Activated CD4-positive, CD25-positive, alpha-beta regulatory T cell (primary cell): ENCODE measurements at places on chromosomes 11 and 22.

DNA sequence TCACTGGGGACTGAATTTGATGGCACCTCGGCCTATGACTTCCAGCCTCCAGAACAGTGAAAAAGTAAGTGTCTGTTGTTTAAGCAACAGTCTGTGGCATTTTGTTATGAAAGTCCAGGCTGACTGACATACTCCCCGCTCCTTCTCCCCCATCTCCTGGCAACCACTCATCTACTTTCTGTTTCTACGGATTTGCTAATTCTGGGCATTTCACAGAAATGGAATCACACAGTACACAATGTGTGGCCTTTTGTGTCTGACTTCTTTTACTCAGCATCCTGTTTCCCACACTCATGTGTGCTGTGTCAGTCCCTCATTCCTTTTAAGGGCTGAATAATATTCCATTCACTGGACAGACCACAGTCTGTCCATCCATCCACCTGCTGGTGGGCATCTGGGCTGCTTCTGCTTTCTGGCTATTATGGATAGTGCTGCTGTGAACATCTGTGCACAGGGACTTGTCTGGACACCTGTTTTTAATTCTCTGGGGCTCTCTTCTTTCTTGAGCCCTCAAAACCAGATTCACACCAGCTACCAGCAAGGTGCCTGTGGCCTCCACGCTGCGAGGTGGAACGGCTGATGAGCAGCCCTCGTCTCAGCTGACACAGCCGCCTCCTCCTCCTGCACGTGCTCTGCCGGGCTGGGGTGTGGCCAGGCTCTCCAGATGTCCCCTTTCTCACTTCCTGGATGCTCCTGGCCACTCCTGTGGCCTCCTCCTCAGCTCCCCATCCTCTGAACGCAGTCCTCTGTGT lies 333.1 kb downstream of the CTTN start:
- DNase-seq = no peak

- DNase-seq = no peak
Measured at GRCh38 chr11:11558826-11559225, 63.0 kb downstream of the GALNT18 start.

DNA sequence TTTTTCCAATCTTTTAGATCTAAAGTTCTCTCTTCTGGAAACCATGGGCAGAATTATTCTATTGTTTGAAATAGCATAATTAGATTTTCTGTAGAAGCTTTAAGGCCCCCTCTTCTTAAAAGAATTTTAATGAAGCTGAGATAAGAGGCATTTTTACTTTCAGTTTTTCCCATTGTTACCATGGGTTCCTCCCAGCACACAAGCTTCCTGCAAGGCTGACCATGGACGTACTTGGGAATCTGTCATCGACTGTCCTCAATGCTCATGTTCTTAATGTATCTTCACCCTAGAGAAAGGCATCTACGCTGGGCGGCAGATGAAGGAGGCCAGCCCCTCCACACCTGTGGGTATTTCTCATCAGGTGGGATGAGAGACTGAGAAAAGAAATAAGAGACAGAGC lies 11.1 kb downstream of the OR52K2 start:
- DNase-seq = no peak

- DNase-seq = no peak
Measured at GRCh38 chr11:66981976-66982578, 7.0 kb downstream of the C11orf86 start.

- DNase-seq = no peak
Measured at GRCh38 chr11:10038521-10039302, 255.3 kb downstream of the SBF2 start.

DNA sequence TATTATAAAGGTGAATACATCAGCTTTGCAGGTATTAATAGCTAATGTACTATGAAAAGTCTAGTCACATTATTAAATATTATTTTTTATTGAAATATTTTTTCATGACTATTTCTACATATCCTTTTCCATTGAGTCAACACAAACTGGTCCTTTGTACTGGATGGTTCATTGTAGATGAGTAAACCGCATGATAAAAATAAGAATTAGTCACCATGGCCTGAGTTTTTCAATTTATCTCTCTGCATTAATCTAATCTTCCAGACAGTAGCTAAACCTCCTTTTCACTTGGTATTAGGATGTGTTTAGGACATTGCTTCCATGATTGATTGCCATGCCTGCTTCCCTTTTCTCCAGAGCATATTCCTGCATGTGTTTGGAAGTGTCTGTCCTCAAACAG lies 439.4 kb upstream of the ARHGAP42 start:
- DNase-seq = no peak

DNA sequence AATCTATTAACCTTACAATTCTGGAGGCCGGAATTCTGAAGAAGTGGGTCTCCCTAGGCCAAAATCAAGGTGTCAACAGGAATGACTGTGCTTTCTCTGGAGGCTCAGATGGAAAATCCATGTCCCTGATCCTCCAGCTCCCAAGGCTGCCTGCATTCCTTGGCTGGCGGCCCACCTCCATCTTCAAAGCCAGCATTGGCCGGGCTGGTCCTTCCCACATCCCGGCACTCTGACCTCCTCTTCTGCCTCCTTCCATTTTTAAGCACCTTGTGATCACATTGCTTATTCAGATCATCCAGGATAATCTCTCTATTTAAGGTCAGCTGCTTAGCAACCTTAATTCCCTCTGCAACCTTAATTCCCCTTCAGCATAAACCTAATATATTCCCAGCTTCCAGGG lies 22.7 kb upstream of the CTSD start:
- no peak for DNase-seq

DNA sequence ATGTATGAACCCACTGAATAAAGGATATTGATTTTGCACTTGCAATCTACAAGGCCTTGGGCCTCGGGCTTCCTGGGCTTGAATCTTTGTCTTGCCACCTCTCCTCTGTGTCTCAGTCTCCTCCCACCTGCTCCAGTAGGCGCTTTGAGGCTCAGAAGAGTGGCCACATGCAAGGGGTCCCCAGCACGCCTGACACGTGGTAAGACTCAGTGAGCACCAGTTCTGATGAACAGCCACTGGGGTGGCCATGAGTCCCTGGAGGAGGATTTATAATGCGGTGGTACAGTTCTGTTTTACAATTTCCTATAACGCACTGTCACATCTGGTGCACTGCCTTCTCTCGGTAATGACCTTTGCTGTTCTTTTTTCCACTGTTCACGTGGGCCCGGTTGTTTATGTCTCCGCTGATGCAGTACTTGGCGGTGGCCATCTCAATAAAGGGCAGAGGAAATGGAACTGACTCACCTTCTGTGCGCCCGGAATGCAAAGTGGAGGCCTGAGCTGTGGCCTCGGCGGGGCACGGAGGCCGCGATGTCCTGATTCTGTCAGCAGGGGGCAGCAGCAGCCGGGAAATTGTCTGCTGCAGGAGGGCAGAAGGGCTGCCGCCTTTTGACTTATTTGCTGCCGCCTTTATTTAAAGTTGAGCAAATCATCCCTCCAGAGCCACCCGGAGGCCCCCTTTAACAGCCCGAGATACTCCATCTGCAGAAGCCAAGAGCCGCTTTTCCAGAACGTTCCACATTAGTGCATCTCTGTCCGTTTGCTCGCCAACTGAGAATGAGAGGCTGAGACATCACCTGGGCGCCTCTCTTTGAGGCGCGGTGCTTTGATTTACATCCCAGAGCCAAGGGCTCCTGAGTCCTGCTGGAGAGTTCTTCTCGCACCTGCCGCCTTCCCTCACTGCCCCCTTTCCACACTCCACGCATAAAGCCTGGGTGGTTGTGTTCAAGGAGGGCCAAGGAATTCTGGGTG lies 6.0 kb upstream of the IFT27 start:
- DNase-seq = peak; percentile 87

- DNase-seq = no peak
Measured at GRCh38 chr11:19907008-19907579, 194.5 kb downstream of the NAV2 start.

DNA sequence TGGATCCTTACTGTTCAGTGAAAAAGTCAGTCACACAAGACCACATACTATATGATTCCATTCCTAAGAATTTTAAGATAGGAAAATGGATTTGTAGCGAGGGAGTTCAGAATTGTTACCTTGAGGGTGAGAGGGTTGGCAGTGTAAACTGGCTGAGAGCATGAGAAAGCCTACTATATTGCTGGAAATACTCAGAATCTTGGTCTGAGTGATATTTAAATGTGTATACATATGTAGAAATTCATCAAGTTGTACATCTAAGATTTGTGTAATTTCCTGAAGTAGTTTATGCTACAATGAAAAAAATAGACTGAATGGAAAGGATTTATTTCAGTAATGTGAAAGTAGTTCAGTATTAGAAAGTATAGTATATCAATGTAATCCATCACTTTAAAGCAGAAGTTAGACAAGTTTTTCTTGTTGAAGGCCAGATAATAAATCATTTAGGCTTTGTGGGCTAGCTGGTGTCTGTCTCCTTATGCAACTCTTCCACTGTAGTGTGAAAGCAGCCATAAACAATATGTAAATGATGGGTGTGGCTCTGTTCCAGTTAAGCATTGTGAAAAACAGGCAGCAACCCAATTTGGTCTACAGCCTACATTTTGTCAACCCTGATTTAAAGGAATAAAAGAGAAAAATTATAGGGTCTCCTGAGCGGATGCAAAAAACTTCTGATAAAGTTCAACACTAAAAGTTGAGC lies 127.2 kb upstream of the THY1 start:
- no peak for DNase-seq

GRCh38 chr22:49936018-49936972 lies 17.9 kb downstream of the CRELD2 start:
- peak; percentile 89 for DNase-seq

- no peak for DNase-seq
Measured at GRCh38 chr11:116953530-116954285, 116.3 kb upstream of the APOA1 start.

GRCh38 chr11:128678024-128678423 lies 15.8 kb upstream of the FLI1 start:
- DNase-seq = no peak

GRCh38 chr22:29014773-29015172 lies 46.9 kb downstream of the C22orf31 start:
- no peak for DNase-seq

DNA sequence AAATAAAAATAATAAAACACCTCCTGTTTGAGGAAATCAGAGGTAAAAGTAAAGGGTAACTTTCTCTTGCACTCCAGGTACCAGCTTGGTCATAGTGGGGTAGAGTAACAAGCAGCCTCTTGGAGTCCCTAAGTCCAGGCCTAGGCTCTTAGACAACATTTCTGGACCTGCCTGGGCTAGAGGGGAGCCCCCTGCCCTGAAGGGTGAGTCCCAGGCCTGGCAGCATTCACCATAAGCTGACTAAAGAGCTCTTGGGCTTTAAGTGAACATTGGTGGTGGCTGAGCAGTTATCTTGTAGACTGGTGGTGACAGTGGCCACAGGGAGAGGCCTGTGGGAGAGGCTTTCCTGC lies 18.6 kb upstream of the OR56A3 start:
- no peak for DNase-seq

GRCh38 chr11:83694191-83694910 lies 408.2 kb upstream of the CCDC90B start:
- DNase-seq = no peak

DNA sequence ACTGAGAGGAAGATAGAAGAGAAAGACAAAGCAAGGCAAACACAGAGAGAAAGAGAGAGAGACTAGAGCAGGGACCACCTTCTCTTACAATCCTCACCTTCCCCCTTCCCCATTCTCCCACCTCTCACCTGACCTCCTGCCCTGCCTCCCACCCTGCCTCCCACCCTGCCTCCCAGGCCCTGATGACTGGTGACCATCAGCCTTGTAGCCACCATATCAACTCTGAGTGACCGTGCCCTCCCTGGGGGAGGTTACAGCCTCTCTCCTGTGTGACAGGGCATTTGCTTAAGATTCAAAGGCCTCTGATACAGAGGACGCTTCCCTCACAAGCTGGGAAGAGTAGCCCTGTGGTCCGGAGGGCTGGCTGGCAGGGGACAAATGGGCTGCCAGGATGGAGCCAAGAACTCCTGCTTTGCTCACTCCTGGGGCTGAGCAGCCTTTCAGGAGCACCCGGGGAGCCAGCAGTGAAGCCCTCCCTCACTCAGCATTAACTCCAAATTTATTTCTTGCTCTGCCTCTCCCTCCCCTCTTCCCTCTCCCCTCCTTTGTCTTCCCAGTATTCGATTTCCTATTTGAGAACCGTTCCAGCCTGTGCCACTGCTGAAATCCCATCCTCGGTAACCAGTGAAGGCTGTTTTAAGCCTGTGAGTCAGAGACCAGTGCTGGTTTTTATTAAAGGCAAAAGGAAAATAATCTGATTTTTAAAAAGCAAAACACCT lies 125.2 kb upstream of the SYT13 start:
- DNase-seq = no peak

- no peak for DNase-seq
Measured at GRCh38 chr11:31763296-31763695, 47.8 kb downstream of the PAX6 start.

DNA sequence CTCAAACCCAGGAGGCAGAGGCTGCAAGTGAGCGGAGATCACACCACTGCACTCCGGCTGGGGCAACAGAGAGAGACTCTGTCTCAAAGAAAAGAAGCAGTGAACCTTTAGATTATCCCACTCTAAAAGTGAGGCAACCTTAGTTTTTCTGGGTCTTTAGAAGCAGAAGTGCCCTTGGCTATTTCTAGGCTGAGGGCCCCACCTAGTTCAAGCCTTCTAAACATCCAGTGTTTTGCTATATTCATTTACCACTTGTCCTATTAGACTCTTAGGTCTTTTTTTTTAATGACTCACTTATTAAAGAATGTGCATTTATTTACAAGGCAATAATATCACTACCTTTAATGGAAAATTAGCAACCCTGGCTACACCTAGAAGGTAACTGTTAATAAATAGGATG lies 16.7 kb upstream of the EHF start:
- DNase-seq = no peak

- DNase-seq = no peak
Measured at GRCh38 chr11:3073029-3073435, 15.8 kb upstream of the CARS1 start.

- DNase-seq = no peak
Measured at GRCh38 chr11:6489306-6489705, 7.8 kb upstream of the DNHD1 start.

GRCh38 chr11:114192841-114193389 lies 103.3 kb upstream of the NNMT start:
- DNase-seq = no peak

DNA sequence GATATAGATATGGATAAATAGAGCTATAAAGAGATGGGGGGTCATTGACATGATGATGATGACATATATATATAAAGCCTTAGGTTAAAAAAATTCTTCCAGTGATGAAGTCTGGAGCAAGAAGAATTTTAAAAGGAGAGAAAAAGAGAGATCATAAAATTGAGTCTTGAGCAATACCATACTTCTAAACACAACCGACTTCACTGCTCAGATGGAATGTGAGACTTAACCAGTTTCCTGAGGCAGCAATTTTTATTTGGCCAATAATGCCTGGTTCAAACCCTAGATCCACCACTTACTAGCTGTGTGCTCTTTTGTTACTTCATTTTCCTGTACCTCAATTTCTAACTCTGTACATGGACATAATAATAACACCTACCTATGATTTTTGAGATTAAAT lies 229.5 kb downstream of the TTC28 start:
- no peak for DNase-seq

GRCh38 chr11:43328482-43328881 lies 16.7 kb downstream of the API5 start:
- no peak for DNase-seq

- DNase-seq = no peak
Measured at GRCh38 chr22:33054001-33054675, 4.0 kb downstream of the SYN3 start.
